H9 (cell line): ENCODE measurements at places on chromosomes 11 and 22. TPM values are rescaled to one million over a fixed set of nuclear protein-coding genes. Genes with fewer than 3 reads are reported as not detected.

DNA sequence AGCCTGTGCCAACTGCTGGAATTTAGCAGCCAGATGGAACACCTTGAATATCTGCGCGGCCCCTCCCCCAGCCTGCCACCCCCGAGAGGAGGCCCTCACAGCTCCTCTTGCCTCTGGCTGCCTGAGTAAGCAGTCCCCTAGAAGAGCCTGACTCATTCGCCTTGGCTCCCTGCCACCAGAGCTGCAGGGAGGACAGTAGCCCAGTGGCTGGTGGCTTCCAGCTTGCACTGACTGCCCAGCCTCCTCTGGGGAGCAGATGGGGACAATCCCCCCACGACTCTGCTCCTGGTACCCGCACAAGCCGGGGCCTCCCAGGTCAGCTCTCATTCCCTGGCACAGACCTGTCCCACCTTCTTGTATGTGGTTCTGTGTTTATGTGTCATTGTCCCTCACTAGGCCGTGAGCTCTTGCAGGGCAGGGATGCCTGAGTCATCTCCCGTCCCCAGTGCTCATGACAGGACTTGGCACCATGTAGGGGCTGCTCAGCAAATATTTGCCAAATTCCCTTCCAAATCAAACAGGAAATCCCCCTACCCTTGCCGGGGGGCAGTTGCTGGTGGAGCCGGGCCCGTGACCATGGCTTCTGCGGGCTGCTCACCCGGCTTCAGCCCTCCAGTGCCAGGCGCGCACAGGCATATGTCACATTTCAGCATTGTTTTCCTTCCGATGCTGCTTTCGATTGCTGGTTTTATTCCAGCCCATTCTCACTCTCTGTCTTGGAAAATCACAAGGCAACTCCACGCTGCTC, 43.6 kb downstream of the CACNG2 start:
- no peak overlapping the region for H3K27ac ChIP-seq
- no peak for DNase-seq
- H3K36me3 ChIP-seq = no peaks in the 10 kb centered on the region
- H3K4me3 ChIP-seq = no peak overlapping the region
- H3K27me3 ChIP-seq = no peaks in the 10 kb centered on the region

GRCh38 chr11:133198438-133198837, 333.9 kb downstream of the OPCML start:
- no peaks in the 10 kb centered on the region; the same call in 1 of the 2 replicates for H3K4me1 ChIP-seq
- DNase-seq = no peak
- H3K27ac ChIP-seq = no peak overlapping the region
- H3K27me3 ChIP-seq = no peaks in the 10 kb centered on the region
- H3K36me3 ChIP-seq = no peaks in the 10 kb centered on the region

GRCh38 chr11:60762851-60763691, 6.4 kb downstream of the MS4A15 start:
- H3K4me1 ChIP-seq = no peaks in the 10 kb centered on the region
- H3K27me3 ChIP-seq = no peaks in the 10 kb centered on the region
- no peaks in the 10 kb centered on the region for H3K36me3 ChIP-seq
- no peak overlapping the region for H3K4me3 ChIP-seq
- no peak overlapping the region for H3K27ac ChIP-seq
- no peak for DNase-seq

OR5A1 gene
- not detected in 2 replicates for total RNA-seq

NCAM1 gene
- 2.2 and 2.5 TPM in 2 replicates for total RNA-seq

DNA sequence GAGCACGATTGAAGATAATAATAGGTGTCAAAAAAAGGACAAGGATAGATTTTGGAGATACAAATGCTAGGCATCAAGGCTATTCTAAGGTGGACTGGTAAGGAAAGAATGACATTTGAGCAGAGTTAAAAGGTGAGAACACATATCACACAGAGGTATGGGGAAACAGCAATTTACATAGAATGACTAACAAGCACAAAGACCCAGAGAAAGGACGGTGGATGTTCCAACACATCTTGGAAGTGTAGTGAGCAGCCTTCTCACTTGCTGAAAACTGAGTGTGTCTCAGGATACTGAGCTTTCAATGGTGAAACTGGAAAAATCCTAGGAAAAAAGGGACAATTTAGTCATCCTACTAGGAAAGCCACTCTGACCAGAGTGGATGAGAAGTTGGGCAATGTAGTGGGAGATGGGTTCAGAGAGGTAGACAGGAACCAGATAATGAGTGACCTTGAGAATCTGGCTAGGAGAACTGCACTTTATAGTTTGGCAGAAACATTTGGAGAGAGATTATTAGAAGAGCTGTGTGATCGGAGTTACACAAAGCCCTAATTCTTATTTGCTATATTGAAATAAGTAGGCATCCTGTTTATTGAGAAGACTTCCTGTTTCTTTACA, 706.0 kb downstream of the KCNA4 start:
- no peak overlapping the region for H3K4me3 ChIP-seq
- H3K27me3 ChIP-seq = no peaks in the 10 kb centered on the region
- H3K36me3 ChIP-seq = no peaks in the 10 kb centered on the region
- no peaks in the 10 kb centered on the region for H3K4me1 ChIP-seq
- DNase-seq = no peak
- no peak overlapping the region for H3K27ac ChIP-seq

GRCh38 chr22:30121960-30122359, 41.7 kb downstream of the HORMAD2 start:
- H3K27ac ChIP-seq = no peak overlapping the region
- no peaks in the 10 kb centered on the region for H3K27me3 ChIP-seq
- H3K4me3 ChIP-seq = no peak overlapping the region
- no peak for DNase-seq

OR4A5 gene
- total RNA-seq = not detected in 2 replicates

GRCh38 chr22:29503811-29504372, 23.9 kb downstream of the NEFH start:
- H3K27me3 ChIP-seq = no peaks in the 10 kb centered on the region
- H3K36me3 ChIP-seq = peaks cover 33% of the 10 kb centered on the region
- H3K27ac ChIP-seq = no peak overlapping the region
- DNase-seq = no peak
- H3K4me1 ChIP-seq = no peaks in the 10 kb centered on the region
- no peak overlapping the region for H3K4me3 ChIP-seq

- peaks cover 29% of the 10 kb centered on the region for H3K36me3 ChIP-seq
- no peak overlapping the region for H3K27ac ChIP-seq
- no peak for DNase-seq
- H3K27me3 ChIP-seq = no peaks in the 10 kb centered on the region
- H3K4me3 ChIP-seq = no peak overlapping the region
Observed at GRCh38 chr11:61963282-61964057, 4.0 kb downstream of the FTH1 start.

DNA sequence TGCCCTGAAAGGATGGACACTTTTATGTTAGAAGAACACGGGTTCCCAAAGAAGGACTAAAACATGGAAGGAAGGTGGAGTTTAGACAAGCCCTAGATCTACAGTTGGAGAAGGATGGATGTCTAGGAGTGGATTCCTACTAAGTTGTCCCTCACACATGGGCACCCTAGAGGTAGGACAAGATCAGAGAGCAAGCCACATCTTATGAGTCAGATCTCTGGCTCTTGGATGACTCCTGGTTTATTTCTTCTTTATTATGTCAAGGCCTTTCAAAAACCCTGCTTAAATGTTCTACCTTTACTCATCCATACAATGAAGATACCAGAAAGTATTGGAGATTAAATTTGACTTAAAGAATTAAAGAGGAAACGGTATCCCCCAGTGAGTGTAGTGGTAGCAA, 34.4 kb downstream of the PRCP start:
- no peaks in the 10 kb centered on the region for H3K36me3 ChIP-seq
- H3K27me3 ChIP-seq = no peaks in the 10 kb centered on the region
- no peak overlapping the region for H3K27ac ChIP-seq
- DNase-seq = no peak

DNA sequence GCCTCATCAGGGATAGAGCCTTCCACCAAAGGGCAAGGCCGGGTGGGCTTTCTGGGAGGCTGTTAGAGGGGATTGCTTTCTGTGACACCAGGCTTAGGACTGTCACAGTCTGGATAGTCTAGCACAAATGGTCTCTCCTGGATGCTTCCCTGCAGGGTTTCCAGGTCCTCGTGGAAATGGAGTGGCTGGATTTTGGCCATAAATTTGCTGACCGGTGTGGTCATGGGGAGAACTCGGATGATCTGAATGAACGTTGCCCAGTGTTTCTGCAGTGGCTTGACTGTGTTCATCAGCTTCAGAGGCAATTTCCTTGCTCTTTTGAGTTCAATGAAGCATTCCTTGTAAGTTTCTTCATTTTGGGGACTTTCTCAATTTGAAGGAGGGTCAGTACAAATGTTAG, 67.1 kb upstream of the HORMAD2 start:
- no peak overlapping the region for H3K4me3 ChIP-seq
- DNase-seq = no peak
- H3K27me3 ChIP-seq = no peaks in the 10 kb centered on the region
- H3K36me3 ChIP-seq = peaks cover 10% of the 10 kb centered on the region; the same call in 1 of the 3 replicates

DNA sequence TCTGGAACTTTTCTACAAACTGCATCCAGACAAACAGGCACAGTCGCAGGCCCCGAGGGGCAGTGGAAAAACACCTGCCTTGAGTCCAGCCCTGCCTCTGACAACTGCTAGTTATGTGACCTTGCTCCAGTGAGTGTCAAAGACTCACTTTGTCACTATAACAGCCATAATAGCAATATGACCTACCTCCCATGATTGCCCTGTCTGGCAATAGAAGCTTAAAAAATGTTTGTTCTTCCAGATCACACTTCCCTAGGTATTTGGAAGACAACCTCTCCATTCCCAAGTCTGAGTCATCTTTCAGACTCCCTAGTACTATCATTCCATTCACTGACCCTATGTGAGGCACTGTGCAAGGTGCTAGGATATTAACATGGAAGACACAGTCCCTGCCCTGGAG, 74.5 kb downstream of the RPL27A start:
- H3K36me3 ChIP-seq = no peaks in the 10 kb centered on the region
- H3K4me1 ChIP-seq = no peaks in the 10 kb centered on the region
- H3K4me3 ChIP-seq = no peak overlapping the region
- no peak overlapping the region for H3K27ac ChIP-seq

GRCh38 chr11:69859275-69859934, 40.2 kb upstream of the FGF3 start:
- H3K36me3 ChIP-seq = no peaks in the 10 kb centered on the region
- H3K27me3 ChIP-seq = no peaks in the 10 kb centered on the region
- H3K27ac ChIP-seq = no peak overlapping the region
- no peak for DNase-seq
- H3K4me3 ChIP-seq = no peak overlapping the region

- H3K27ac ChIP-seq = no peak overlapping the region
- no peaks in the 10 kb centered on the region for H3K4me1 ChIP-seq
- H3K4me3 ChIP-seq = no peak overlapping the region
- no peaks in the 10 kb centered on the region for H3K27me3 ChIP-seq
Observed at GRCh38 chr22:20765938-20766337, 8.0 kb upstream of the SERPIND1 start.

SPON1 gene
- 0.20 and 0.22 TPM in 2 replicates for total RNA-seq

DNA sequence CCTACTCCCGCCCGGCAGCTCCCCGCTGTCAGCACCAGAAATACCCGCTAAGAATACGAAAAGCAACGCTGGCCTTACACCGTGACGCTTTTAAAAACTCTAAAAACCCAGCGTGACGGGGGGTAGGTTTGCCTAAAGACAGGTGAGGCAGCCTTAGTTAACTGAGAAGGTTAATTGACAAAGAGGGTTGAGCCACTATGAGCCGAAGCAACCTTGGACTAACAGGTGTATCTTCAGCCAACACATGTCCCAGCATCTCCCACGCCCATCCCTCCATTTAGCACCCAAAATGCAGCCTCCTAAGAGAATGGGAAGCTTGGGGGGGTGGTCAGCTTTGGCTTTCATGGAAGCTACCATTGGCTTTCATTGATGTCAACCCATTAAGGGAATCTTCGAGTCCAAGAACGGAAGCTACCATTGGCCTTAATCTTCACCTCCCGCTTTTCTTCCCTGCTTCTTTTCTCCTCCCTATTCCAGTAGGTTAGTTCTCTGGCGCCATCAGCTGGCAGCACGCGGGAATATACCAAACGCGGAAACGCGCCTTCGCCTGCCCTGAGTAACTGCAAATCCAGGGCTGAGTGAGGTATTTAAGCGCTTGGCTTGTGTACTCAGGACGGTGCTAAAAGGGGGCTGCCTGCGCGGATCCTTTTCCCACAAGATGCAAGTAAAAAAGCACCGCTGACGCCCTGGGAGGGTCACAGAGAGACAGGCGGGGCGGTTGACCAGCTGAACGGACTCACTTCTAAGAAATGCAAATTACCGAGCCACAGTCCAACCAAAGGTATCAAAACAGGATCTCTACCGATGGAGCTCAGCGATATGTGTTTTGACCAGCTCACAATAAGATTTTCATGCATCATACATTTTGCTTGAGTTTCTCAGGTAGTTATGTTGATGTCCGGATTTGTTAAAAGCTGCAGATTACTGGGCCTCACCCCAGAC, 38.5 kb upstream of the GLYATL1 start:
- H3K4me3 ChIP-seq = peak overlapping the region; percentile 18
- H3K36me3 ChIP-seq = peaks cover 1% of the 10 kb centered on the region
- H3K27me3 ChIP-seq = no peaks in the 10 kb centered on the region; the same call in 1 of the 2 replicates
- H3K27ac ChIP-seq = no peak overlapping the region

DNA sequence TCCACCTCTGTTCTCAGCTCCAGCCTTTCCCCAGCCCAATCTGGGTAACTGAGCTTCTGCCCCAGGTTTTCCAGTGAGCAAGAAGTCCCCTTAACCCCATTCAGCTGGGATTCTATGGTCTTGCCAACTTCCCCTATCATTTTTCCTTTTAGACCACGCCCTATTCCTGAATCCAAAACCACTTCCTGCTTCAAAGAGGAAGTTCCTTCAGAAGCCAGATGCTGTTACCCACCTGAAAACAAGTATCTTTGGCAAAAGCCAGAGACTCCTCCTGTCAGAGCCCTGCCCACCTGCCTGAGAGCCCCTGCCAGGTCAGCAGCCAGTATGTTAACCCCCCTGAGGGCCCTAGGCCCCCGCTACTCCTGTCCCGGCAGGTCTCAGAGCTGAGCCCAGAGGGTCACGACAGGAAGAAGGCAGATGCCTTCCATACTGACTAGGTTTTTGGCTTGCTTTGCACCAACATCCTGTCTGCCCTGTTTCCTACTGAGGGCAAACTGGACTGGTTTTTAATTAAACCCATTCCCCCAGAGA, 20.3 kb upstream of the MICAL2 start:
- no peak overlapping the region for H3K4me3 ChIP-seq
- DNase-seq = no peak
- H3K4me1 ChIP-seq = no peaks in the 10 kb centered on the region
- H3K36me3 ChIP-seq = no peaks in the 10 kb centered on the region
- H3K27me3 ChIP-seq = no peaks in the 10 kb centered on the region

DNA sequence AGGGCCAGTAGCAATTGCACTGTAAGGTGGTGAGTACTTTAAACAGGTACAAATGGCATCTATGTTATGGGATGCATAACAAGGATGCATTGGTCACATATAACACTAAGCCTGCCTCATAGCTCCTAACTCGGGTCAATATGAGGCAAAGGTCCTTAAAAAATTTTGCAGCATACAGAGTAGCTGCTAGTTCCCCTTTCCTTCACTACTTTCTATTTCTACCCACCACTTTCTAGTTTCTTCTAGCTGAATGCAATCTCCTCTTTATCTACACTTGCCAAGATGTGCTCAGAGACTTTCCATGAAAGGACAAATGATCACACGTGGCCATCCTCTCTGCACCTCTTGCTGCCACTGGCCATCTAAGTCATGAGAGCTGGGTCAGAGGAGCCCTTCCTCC, 9.8 kb downstream of the OR51F2 start:
- H3K27me3 ChIP-seq = no peaks in the 10 kb centered on the region
- no peak overlapping the region for H3K4me3 ChIP-seq
- no peak overlapping the region for H3K27ac ChIP-seq
- H3K4me1 ChIP-seq = no peaks in the 10 kb centered on the region
- DNase-seq = no peak
- H3K36me3 ChIP-seq = no peaks in the 10 kb centered on the region

GRCh38 chr11:84292006-84292405, 1005.8 kb upstream of the CCDC90B start:
- no peaks in the 10 kb centered on the region for H3K27me3 ChIP-seq
- H3K27ac ChIP-seq = no peak overlapping the region
- DNase-seq = no peak
- no peaks in the 10 kb centered on the region for H3K4me1 ChIP-seq
- H3K36me3 ChIP-seq = no peaks in the 10 kb centered on the region
- H3K4me3 ChIP-seq = no peak overlapping the region
